M059J (cell line): ENCODE measurements at places on chromosomes 7 and 10.

GRCh38 chr7:129279757-129280156 lies 54.9 kb downstream of the AHCYL2 start:
- peak; percentile 49 for DNase-seq

- DNase-seq: no peak
Observed at GRCh38 chr7:150369748-150370501, 1.3 kb downstream of the REPIN1 start.

DNA sequence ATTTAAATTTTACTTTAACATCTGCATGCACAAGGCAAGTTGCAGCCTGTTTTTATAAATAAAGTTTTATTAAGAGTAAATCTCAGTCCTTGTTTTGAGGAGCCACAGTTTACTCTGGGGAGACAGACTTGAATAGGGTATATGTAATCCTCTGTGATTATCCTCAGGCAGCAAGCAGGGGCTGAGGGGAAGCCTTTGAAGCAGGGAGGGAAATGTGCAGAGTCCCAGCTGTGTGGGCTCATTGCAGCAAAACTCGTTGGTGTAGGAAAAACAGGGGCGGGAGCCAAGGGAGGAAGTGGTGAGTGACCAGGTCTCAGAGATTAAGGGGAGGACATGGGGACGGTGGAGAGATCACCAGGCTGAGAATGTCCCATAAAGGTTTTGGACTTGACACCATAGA lies 34.3 kb upstream of the SMC3 start:
- no peak for DNase-seq

GRCh38 chr7:49294611-49295010 lies 370.3 kb downstream of the CDC14C start:
- no peak for DNase-seq

GRCh38 chr7:70570961-70571360 lies 561.0 kb upstream of the GALNT17 start:
- no peak for DNase-seq

- no peak for DNase-seq
Observed at GRCh38 chr7:142961595-142961972, 579 bp downstream of the KEL start.

- DNase-seq: no peak
Observed at GRCh38 chr7:80472491-80473200, 39.2 kb downstream of the GNAT3 start.

GRCh38 chr7:22921386-22922086 lies 92.4 kb downstream of the HYCC1 start:
- no peak for DNase-seq

- DNase-seq: peak; percentile 59
Observed at GRCh38 chr10:93580828-93581227, 14.4 kb downstream of the FFAR4 start.

GRCh38 chr7:101783381-101784181 lies 33.8 kb upstream of the CUX1 start:
- no peak for DNase-seq

GRCh38 chr7:134612197-134612596 lies 34.5 kb upstream of the BPGM start:
- no peak for DNase-seq

GRCh38 chr7:133095119-133095671 lies 13.3 kb upstream of the CHCHD3 start:
- peak; percentile 50 for DNase-seq

DNA sequence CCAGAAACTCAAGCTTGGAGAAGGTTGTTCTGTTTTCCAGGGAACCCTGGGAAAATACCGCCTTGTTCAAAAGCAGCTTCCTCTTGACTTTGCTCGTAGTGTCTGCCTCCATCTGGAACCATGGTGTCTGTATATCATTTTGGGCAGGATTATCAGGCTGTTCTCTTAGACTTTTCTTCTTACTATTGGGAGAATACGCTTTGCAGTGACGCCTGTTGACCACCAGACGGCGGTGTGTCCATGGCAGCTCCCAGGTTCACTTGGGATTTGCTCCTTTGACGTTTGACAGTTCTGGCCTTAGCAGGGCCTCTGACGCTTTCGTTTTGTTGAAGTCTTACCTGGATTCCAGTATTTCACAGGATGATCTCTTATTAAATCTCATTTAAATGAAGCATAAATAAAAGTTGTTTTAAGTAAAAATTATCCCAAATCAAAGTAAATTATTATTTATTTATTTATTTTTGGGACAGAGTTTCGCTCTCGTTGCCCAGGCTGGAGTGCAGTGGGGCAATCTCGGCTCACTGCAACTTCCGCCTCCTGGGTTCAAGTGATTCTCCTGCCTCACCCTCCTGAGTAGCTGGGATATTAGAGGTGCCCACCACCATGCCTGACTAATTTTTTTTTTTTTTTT lies 41.8 kb upstream of the GJD4 start:
- peak; percentile 52 for DNase-seq

DNA sequence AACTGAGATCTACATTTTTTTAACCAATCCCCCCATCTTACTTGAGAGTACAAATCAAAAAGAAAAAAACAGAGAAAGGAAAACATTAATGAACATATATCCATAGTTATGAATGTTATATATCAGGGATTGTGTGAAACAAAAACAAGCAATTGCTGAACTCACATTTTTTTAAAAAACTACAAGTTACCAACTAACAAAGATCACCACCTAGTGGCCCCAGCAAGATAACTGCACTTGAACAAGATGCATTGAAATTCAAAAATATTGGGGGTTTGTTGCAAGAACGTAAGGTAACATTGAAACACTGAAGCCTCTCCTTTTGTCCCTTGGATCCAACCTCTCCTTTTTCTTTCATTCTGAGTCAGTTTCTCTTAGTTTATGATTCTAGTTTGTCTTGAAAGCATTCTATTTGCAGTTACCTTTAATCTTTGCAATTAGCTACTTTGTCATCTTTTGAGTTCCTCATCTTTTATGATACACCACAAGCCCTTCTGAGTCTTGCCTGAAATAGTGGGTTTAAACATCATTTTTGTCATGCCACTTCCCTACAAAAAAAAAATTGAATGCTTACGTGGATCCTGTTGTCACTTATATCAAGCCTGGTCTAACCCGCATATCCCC lies 87.3 kb upstream of the TES start:
- peak; percentile 49 for DNase-seq

DNA sequence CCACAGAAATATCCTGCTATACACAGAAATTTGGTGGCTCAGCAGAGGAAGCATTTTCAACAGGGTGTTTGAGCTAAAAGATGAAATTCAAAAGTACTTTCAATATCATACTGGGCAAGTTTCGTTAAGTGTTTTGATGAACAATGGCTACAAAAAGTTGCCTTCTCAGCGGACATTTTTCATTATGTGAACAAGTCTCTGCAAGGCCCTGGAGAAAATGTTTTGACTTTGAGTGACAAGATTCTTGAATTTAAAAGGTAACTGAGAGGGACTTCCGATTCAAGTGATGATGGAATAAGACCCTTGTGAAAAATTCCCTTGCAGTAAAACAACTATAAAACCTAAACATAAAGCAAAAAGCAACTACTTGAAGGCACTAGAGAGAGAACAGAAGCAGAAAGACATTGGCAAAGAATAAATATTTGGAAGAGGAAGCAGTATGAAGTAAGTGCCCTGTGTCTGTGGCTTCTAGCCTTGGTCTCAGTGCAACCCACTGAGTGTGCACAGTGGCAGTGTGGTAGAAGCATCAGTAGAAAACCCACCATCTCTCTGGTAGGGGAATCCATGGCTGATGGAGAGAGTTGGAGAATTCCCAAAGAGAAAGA lies 62.5 kb upstream of the NAMPT start:
- no peak for DNase-seq

- no peak for DNase-seq
Observed at GRCh38 chr7:152132812-152133211, 107.3 kb downstream of the GALNT11 start.

GRCh38 chr10:95225136-95225535 lies 31.1 kb downstream of the ACSM6 start:
- no peak for DNase-seq

GRCh38 chr10:17062493-17062892 lies 67.1 kb downstream of the CUBN start:
- peak; percentile 89 for DNase-seq

- no peak for DNase-seq
Observed at GRCh38 chr10:60339757-60340156, 49.9 kb downstream of the ANK3 start.

DNA sequence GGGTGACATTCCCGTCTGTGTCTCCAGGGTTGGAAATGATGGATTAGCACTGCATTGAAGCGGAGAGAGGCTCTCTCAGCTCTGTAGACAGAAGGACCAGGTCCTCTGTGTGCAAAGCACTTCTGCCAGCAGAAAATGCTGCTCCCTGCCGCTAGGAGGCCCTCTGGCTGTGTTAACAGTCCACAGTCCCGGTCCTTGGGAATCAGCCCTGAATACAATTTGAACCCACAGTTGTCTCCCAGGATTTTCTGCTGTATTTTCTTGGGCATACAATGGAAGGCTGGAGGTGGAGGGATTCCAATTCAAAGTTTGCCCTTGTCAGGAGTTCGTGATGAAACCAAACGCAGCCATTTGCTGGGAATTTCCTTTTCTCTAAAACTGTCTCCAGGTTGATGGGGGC lies 205.2 kb downstream of the GLRX3 start:
- DNase-seq: no peak

DNA sequence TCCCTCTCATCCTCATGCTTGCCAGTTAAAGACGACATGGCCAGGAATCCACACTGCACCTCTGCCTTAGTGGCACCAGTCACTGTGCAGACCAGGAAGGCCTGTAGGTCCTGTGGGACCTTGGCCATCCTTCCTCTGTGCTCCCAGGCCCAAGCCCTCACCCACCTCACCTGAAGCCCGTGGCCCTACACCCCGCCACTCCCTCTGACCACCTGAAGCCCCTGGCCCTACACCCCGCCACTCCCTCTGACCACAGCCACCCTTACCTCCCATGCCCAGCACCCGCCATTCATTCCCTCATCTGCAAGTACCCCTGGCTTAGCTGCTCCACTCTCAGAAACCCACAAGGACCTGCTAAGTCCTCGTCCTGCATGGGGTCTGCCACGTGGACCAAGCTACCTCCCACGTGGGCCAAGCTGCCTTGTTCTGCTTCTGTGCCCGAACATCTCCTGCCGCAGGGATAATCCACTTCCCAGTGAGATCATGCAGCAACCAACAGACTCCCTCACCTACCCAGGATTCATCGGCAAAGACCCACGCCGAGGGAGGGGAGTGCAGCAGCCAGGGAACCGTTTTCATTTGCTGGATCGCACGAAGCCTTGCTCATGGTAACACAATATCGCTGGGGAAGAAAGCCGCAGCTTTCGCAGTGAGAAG lies 151.2 kb downstream of the TCERG1L start:
- DNase-seq: no peak

- DNase-seq: peak; percentile 74
Observed at GRCh38 chr7:1193593-1194424, 33.8 kb upstream of the ZFAND2A start.

- no peak for DNase-seq
Observed at GRCh38 chr7:37429435-37429791, 19.3 kb downstream of the ELMO1 start.

DNA sequence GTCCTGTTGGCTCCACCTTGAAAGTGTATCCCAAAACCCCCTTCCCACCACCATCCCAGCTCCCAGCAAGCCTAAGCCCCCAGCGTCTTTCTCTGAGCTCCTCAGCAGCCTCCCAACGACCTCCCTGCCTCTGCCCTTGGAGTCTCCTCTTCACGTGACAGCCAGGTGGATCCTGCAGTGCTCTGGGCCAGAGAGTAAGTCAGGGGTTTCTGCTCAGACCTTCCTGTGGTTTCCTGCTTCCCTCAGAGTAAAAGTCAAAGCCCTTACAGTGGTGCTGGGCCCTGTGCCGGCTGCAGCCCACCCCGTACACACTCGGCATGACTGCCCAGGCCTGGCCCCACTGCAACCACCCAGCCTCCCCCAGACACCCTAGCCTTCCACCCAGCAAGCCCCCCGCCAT lies 51.9 kb downstream of the OAT start:
- DNase-seq: no peak

- peak; percentile 80 for DNase-seq
Observed at GRCh38 chr10:63713191-63714144, 192.3 kb downstream of the REEP3 start.

- no peak for DNase-seq
Observed at GRCh38 chr10:109678857-109679256, 244.5 kb downstream of the XPNPEP1 start.

DNA sequence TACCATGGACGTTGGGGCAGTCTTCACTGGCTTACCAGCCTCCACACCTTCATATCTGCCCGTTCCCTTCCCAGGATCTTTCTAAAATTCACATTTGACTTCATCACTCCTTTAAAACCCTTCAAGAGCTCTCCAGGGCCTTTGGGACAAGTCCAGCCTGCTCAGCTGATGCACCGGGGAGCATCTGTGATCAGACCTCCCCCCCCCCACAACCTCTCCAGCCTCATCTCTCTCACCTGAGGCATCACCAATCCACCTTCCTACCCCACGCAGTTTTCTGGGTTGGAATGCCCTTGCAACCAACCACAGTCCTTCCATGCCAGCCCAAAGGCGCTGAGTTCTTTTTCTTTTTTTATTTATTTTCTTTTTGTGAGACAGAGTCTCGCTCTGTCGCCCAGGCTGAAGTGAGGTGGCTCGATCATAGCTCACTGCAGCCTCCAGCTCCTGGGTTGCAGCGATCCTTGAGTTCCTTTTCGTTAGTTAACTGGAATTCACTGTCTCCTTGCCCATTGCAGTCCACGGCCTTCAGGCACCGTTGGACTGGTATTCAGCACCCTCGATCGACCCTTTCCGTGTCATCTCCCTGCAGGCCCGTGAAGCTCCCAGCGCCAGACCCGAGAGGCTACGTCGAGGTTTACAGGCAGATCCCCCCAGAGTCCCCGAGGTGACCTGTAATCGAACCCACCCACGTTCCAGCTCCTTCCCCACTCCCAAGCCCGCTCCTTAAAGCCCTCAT lies 654 bp downstream of the ALKBH4 start:
- DNase-seq: peak; percentile 38

- no peak for DNase-seq
Observed at GRCh38 chr7:31445686-31446355, 68.1 kb upstream of the ITPRID1 start.

GRCh38 chr10:20313665-20314064 lies 497.4 kb downstream of the PLXDC2 start:
- DNase-seq: no peak

DNA sequence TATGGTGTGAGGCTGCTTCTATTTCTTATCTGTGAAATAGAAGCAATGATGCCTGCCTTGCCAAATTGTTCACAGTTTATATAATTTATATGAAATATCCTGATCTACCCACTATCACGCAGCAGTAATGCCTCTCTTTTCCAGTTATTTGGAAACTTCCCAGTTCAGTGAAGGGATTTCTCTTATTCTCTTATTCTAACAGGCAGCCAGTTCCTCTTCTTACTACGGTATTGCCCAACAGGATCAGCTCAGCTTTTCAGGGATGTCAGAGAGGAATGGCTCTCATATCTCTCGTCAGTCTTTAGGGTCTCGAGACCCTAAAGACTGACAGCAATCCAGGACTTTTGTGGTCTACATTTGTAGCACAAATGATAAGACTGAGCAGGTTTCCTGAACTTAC lies 215.6 kb downstream of the CREB5 start:
- DNase-seq: no peak

- peak; percentile 91 for DNase-seq
Observed at GRCh38 chr7:138186951-138187351, 110.7 kb downstream of the AKR1D1 start.

DNA sequence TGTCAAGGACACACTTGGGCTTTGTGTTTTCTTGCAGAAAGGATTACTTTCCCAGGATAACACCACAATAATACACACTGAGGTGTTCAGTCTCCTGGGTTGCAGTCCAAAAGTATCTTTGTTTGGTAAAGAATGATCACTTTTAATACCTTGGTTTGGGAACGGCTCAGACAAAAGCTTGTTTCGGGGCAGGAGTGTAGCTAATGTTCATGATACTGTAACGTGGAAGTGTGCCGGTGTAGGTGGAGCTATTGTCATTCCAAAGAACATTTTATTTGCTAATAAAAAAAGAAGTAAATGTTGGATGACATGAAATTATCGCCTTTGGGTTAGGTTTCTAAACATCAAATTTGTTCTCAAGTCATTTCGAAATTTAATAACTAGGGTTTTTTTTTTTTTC lies 1.2 kb downstream of the EIF4H start:
- DNase-seq: peak; percentile 27
